ENCODE measurements at places on chromosomes 13 and 19.

DNA sequence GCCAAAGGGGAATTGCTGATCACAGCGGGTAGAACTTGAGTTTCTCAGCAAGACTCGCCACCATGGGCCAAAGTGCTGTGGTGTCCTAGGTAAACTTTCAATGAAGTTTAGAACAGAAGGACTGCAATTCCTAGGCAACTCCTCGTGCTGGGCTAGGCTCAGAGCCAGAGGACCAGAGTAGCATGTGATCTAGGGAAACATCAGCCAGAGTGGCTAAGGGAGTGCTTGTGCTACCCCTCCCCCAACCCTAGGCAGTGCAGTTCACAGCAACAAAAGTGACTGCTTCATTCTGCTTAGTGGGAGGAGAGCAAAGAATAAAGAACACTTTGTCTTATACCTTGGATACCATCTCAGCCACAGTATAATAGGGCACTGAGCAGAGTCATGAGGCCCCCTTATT lies 1658.6 kb upstream of the MIR17HG start:
- DNase-seq = peak; percentile 34

- DNase-seq = no peak
Measured at GRCh38 chr13:22061806-22062391, 391.0 kb downstream of the FGF9 start.

- DNase-seq = no peak
Measured at GRCh38 chr13:44800626-44801025, 188.6 kb downstream of the NUFIP1 start.

DNA sequence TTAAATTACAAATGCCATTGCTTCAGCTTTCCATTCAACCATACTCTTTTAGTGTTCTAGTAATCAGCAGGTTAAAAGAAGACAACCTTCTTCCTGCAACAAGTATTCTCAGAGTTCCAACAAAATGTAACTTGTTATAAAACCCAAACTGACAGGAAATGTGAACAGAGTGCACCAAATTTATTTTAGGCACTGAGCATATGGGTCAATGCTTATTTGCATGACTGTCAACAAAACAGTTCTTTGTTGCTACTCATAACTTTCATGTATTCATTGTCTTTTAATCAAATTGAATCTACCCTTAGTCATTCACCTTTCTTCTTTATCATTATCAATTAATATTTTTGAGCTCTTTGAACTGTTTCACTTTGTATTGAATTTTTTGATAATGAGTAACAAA lies 554.1 kb downstream of the DACH1 start:
- no peak for DNase-seq

DNA sequence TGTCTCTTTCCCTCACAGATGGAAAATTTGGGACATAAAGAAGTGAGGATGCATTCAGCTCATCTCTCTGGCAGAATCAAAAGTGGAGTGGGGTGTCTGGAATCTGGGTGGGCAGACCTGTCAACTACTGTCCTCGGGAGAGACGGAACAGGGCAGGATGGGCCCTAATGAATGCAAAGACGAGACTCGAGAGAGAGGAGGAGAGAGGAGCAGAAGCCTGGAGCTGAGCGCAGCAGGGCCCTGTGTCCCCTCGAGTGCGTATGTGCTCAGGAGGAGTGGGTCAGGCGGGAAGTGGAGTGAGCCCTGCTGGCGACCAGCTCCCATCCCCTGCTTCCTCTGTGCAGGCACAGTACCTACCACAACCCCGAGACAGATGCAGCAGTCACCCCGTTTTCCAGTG lies 78.9 kb downstream of the TEX29 start:
- DNase-seq = no peak

GRCh38 chr19:7515645-7516151 lies at the start of gene ZNF358:
TSS of gene ZNF358 (plus strand) at chr19:7516103. CDS start at chr19:7519243, 3,140 bp downstream.
- DNase-seq = peak; percentile 85

- no peak for DNase-seq
Measured at GRCh38 chr13:43309311-43309710, 285.9 kb downstream of the DNAJC15 start.

- DNase-seq = no peak
Measured at GRCh38 chr13:43085545-43085944, 62.2 kb downstream of the DNAJC15 start.

DNA sequence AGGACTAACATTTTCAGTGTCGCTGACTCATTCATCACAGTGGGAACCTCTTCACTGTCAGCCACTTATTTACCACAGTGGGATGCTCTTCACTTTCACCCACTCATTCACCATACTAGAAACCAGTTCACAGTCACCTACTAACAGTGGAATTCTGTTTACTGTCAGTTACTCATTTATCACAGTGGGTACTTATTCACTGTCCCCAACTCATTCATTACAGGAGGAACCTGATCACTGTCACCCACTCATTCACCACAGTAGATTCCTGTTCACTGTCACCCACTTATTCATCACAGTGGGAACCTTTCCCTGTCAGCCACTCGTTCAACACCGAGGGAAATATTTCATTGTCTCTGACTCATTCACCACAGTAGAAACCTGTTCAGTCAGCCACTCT lies 10.1 kb upstream of the ZNF85 start:
- no peak for DNase-seq

- peak; percentile 51 for DNase-seq
Measured at GRCh38 chr19:29528350-29528945, 2.7 kb downstream of the VSTM2B start.

- no peak for DNase-seq
Measured at GRCh38 chr13:20258208-20258962, 26.3 kb upstream of the GJB6 start.

- DNase-seq = no peak
Measured at GRCh38 chr13:22095794-22096193, 424.9 kb downstream of the FGF9 start.

DNA sequence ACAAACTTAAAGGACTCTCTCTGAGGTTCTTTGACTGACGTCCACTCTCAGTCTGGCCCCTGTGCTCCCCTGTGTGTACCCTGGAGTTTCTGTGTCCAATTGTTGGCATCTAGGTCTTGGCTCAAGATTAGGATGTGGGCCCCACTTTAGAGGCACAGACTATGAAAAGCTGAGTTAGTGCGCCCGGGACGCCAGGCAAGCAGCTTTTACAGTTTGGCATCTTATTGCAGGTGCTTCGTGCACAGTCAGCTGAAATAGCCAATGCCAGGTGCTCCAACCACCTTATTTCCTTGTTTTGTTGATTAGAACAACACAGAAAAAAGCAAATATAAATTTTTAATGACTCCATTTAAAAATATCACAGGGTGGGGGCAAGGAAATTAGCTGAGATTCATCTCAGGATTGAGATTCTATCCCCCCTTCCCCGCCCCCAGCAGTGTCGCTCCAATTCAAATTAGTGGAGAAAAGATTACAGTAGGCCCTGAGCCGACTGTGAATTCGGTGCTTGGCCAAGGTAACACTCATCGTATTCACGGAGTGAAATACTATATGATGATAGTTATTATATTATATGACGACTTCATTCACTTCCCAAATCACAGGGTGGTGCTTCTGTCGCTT lies 4.3 kb downstream of the SOX1 start:
- DNase-seq = no peak

- DNase-seq = no peak
Measured at GRCh38 chr19:15532779-15533521, 24.6 kb downstream of the CYP4F22 start.

DNA sequence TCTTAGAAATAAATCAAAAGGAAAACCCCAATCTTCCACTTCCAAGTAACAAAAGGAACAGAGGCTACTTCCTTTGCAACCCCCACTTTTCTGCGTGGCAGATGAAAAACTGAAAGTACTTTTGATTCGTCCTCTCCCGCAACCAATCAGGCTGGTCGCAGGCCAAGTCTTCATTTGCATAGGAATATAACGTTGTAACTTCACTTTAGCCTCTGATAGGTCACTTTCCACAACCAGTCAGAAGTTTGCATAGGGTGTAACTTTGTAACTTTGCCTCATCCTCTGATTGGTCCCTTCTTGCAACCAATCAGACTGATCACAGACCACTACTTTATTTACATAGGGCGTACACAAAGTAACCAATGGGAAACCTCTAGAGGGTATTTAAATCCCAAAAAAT lies 37.2 kb downstream of the TGDS start:
- no peak for DNase-seq

Measured in left ventricle myocardium inferior (tissue), 1 donor.